ENCODE measurements at places on chromosomes 11 and 22.

DNA sequence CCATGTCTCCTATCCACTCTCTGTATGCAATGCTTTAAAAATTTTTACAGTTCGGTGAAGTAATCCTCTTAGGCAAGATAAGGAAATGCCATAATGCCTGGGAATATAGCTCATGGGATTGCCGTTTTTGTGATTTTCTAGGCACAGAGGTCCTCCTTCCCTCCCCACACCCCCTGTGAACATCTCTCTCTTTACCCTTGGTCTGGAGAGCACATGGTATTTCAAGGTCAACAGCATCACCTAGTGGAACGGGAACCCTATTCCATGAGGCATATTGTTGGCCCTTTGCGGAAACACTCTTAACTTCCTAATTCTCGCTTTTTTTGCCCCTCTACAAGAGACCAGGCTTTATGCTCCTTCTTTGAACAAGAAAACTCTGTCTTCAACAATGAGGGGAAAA, 8.8 kb downstream of the NXPE4 start:
- DNase-seq, result no peak

DNA sequence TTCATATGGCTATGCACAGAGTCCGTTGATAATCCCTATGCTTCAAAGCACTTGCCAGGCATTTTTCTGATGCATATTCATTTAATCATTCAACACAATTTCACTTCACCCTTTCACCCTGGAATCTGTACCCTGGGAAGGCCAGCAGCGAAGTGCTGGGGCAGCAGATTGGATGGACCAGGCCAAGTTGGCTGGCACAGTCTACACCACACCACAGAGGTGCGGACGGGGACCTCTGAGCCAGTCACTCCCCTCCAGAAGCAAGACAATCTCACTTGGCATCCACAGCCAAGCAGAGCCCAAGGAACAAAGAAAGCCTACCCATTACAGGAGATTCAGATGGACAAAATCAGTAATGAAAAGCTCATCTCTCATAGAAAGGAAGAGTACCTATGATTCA, 130.2 kb downstream of the GALNT18 start:
- no peak for DNase-seq

DNA sequence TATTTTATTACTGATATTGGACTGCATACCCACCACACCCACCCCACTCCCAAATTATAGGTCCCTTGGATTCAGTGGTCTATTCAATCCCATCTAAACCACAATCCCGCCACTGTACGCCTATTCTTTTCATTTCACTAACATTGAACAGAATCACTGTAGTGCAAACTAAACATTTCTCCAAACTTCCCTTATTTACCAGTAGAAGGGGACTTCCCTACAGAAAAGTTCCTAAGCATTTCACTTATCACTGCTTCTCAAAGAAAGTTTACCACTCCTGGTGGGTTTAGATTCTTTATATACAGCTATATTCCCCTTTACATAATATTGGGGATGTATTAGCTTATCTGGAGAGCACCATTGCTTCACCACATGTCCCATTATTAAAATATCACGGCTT, 29.3 kb downstream of the OR8B12 start:
- DNase-seq, result no peak

GRCh38 chr11:126680131-126680530, 320.4 kb downstream of the KIRREL3 start:
- DNase-seq, result no peak

- DNase-seq, result no peak
These were observed 31.2 kb downstream of the CCDC83 start for GRCh38 chr11:85886089-85887056.

GRCh38 chr22:46795845-46796565, 33.6 kb downstream of the TBC1D22A start:
- DNase-seq, result no peak

GRCh38 chr22:42892571-42893316, 35.7 kb upstream of the ARFGAP3 start:
- DNase-seq, result no peak

- DNase-seq, result no peak
These were observed 9.5 kb downstream of the IRF7 start for GRCh38 chr11:606245-606644.

GRCh38 chr11:25953006-25953405, 378.9 kb upstream of the ANO3 start:
- DNase-seq, result no peak

Measured in COLO829 (cell line).